HepG2 (cell line): ENCODE measurements at places on chromosomes 2 and 18.
A peak's percentile ranks its signal among the peaks of the same experiment; 100 is the strongest.

DNA sequence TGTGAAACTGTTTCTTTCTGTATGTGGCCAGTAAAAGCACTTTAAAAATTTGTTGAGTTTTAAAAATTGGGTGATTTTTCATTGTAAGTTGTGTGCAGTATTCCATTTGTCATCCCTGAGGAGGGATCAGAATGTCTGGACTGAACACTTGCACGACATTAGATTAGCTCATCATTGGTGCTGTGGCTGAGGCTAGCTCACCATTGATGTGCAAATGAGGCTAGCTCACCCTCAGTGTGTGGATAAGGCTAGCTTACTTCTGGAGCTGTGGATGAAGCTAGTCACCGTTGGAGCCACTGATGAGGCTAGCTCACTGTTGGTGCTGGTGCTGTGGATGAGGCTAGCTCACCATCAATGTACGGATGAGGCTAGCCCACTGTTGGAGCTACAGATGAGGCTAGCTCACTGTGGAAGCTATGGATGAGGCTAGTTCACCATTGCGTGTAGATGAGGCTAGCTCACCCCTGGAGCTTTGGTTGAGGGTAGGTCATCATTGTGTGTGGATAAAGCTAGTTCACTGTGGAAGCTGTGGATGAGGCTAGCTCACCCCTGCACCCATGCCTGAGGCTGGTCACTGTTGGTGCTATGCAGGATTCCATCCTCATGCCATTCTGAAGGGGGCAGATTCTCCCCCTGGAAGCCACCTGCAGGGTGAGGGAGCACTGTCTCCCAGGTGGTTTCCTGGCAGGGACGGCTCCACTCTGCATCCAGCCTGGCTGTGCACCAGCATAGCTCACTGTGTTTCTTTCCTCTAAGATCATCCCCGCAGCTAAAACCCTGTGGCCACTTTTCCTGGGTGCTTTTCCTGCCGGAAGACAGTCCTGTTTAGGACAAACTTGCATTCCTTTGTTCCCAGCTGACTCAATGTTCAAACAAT, 101.1 kb downstream of the TWIST2 start:
- DNase-seq, result no peak

DNA sequence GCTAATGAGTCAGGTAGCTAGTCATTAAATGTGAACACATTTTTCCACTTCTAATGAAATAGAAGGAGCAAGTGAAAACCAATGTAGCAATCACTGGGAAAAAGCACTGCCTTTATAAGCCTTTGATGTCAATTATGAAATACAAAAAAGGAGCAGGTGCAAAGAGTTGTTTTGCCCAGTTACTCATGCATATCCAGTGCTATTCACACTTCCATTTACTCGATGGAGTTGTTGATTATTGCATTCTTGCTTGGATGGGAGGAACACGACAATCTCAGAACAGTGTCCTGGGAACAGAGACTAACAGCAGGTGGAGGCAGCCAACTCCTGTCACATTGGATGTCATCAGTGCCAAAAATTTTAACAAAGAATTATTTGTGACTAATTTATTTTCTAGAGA, 372.5 kb downstream of the CBLN2 start:
- no peak for DNase-seq

- no peak for DNase-seq
These were observed 605 bp downstream of the SLC9A4 start for GRCh38 chr2:102473631-102474030.

DNA sequence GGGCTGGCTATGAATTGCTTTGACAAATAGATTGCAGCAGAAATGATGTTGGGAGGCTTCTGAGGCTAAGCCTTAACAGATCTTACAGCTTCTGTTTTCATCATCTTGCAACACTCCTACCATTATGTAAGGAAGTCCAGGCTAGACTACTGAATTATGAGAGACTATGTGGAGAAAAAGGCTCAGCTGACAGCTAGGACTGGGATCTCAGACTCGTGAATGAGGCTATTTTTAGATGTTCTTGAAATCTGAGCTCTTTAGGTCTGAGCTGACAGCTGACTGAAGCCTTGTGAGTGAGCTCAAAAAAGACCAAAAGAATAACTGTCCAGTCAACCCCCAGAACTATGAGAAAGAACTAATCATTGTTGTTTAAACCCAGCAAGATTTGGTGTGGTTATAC, 70.3 kb downstream of the VWC2L start:
- DNase-seq, result no peak

- DNase-seq, result no peak
These were observed 16.0 kb downstream of the EPG5 start for GRCh38 chr18:45951016-45951714.

- no peak for DNase-seq
These were observed 1645.9 kb upstream of the CELF4 start for GRCh38 chr18:39211461-39211860.

- DNase-seq, result no peak
These were observed 232.1 kb downstream of the LOXHD1 start for GRCh38 chr18:46424898-46425297.

GRCh38 chr2:123840574-123840973, 184.5 kb upstream of the CNTNAP5 start:
- no peak for DNase-seq

DNA sequence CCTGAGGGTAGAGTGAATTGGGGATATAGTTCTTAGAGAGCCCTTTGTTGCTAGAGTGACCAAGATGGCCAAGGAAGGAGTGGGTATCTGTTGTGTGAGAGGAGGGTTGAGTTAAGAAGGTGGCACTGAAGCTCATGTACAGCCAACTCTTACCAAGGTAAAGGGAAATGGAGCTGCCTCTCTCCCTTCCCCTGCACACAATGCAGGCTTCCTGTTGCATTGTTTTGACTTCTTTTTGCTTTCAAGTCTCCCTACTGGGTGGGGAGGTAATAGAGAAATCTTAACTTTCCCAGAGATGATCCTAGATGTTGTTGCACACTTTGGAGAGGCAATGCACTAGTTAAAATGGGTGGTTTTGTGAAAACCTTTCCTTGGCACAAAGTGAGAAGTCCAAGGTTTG, 23.8 kb downstream of the HOXD1 start:
- DNase-seq, result no peak

DNA sequence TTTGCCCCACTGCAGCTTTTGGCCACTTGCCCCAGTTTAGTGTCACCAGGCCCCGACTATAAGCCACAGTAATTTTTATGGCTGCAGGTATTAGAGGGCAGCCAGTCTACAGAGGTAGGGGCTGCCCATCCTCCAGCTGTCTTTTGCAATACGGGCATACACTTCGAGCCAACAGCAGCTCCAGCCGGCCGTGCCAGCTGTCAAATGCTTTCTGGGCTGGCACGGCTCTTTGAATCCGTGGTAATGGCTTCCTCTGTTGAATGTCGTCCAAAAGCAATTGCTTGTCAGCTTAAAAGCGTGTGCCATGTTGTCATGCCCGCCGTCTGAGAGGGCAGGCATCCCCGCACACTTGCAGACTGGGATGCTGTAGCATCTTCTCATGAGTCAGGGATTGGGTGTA, 41.3 kb downstream of the BCL2L11 start:
- DNase-seq, result no peak

DNA sequence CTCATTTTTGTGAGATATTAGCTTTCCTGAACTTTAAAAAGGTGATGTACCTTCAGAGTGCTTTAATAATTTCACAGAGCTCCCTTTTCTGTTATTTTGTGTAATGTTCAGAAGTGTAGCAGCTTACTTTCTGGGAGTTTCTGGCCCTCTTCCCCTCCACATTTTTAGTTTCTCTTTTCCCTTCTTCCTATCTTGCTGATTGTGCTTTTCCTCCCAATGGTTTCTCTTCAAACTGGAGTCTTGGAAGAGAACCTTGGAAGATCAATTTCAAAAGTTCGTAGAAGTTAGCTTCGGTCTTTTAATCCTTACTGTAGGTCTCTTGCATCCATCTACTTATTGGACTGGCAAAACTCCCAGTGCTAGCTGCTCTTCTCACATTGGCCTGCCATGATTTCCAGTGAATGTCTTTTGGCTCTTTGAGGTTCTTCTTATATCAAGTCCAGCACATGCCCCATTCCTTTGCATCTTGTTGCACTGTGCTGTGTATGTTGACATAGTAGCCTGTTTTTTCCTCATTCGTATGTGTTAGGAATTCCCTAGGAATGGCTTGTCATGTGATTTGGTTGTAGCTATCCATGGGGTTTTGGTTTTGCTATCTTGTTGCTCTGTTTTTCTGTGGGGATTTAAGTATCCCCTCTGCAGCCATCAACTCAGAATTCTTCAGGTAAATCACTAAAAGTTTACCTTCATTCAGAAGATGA, 7.8 kb downstream of the CCNT2 start:
- peak; percentile 21 for DNase-seq

- no peak for DNase-seq
These were observed 70.9 kb upstream of the ST6GAL2 start for GRCh38 chr2:106956879-106957278.

- no peak for DNase-seq
These were observed 54.4 kb upstream of the TANC1 start for GRCh38 chr2:158914066-158914465.

DNA sequence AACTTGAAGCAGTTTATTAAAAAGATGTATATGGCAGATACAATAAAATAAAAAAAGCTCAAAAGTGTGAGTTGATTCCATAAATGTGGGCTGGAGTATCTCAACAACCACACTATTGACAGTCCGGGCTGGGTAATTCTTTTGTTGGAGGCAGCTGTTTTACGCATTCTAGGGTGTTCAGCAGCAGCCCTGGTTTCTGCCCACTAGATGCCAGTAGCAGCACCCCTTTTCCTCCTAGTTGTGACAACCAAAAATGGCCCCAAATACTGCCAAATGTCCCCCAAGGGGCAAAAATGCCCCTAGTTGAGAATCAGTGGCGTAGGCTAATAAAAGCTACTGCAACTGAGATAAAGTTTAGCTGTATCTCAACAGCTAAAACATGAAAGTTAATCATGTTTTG, 44.8 kb downstream of the CHMP3 start:
- peak; percentile 39 for DNase-seq

DNA sequence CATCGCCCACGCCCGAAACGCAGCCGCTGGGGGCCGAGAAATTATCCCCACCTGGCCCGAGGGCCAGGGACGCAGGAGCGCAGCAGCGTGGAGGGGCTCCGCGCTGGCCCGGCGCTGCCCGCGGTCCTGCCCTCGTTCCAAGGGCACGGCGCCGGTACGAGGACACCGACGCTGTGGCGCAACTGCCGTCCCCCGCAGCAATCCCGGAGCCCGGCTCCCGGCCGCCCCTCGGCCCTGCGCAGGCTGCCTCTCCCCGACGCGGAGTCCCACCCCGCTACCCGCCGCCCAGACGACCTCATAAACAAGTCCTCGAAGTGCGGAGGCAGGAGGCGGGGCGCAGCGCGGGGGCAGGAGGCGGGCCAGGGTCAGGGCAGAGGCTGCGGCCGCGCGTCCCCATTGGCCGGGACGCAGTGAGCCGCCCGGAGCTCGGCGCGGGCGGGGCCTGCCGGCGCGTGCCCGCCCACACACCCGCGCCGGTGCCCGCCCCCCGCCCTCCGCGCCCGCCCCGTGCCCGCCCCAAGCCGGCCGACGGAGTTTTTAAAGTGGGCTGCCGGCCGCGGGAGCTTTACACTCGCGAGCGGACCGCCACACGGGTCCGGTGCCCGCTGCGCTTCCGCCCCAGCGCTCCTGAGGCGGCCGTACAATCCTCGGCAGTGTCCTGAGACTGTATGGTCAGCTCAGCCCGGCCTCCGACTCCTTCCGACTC, at the start of gene EPAS1:
Gene EPAS1, plus strand, starts transcription at position 568 of the 706 bp plus-strand sequence. CDS start 505 bp downstream, outside the sequence.
- DNase-seq, result peak; percentile 84

GRCh38 chr2:28623582-28624405, 127.8 kb upstream of the PPP1CB start:
- no peak for DNase-seq

DNA sequence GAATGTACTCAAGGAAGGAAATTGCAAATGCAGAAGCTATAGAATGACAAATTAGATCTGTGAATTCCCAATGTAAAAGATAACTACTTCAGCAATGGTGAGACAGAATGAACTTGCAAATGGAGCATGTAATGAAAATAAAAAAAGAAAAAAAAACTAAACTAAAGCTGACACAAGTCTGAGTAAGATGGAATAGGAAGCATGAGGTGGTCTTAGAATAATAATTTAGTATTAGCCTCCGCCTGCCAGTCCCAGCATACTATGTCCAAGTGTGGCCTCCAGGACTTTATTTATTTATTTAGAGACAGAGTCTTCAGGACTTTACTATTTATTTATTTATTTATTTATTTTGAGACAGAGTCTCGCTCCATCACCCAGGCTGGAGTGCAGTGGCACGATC, 37.4 kb upstream of the SLC39A10 start:
- DNase-seq, result no peak

- no peak for DNase-seq
These were observed 2.4 kb downstream of the ALKAL2 start for GRCh38 chr2:285531-285930.

DNA sequence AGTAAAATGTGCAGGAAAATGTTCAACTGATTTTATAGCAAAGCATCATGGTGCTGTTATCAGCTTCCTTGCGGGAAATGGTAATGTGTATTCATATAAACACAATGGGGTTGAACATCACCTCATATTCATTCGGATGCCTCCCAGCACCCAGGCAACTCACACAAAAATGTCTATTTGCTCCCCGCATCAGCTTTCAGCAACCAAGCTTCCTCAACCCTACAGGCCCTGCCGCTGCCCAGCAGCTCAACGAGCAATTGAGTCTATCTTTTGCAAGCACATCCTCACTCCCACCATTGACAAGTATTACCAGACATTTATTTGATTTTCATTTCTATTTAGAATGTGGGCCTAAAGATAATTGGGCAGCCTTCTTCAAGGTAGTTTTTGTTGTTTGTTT, 2161.4 kb upstream of the PIK3C3 start:
- DNase-seq, result no peak

- no peak for DNase-seq
These were observed 69.8 kb upstream of the TANK start for GRCh38 chr2:161090411-161090810.

GRCh38 chr2:67309281-67309680, 87.9 kb upstream of the ETAA1 start:
- DNase-seq, result peak; percentile 89

GRCh38 chr2:32721376-32721775, 93.5 kb downstream of the TTC27 start:
- DNase-seq, result no peak

DNA sequence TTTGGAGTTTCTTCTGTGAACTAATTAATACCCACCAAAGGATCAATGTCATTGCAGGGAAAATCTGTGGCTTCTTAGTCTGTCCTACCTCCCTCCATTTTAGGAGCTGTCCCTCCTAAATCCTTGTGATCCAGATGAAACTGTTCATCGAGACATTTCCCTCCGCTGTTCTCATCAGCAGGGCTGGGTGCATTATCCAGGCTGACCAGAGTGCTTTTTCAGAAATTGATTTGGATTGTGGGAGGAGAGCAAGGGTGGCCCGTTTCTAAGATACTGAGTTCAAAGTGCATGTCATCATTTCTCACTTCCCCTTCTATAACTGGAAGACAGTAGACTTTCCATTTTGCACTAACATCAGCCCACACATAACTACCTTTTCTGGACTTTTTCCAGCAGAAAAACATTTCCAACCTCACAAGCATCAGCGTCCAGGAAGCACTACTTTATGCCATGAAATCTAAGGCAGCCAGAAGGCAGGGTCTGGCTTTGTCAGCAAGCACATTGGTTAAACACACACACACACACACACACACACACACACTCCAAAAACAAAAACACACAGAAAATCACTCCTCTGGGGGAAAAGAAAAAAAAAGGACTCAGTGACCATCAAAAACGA, 94.1 kb downstream of the ANKRD44 start:
- DNase-seq, result no peak

GRCh38 chr2:146312899-146313298, 1531.9 kb upstream of the ACVR2A start:
- DNase-seq, result no peak

GRCh38 chr18:60826346-60826745, 453.8 kb upstream of the MC4R start:
- peak; percentile 1 for DNase-seq

- DNase-seq, result no peak
These were observed 6.7 kb upstream of the LRRC30 start for GRCh38 chr18:7224198-7224597.

GRCh38 chr18:62942578-62942977, 227.2 kb downstream of the PHLPP1 start:
- no peak for DNase-seq
